ENCODE measurements at places on chromosomes 16 and 17.

DNA sequence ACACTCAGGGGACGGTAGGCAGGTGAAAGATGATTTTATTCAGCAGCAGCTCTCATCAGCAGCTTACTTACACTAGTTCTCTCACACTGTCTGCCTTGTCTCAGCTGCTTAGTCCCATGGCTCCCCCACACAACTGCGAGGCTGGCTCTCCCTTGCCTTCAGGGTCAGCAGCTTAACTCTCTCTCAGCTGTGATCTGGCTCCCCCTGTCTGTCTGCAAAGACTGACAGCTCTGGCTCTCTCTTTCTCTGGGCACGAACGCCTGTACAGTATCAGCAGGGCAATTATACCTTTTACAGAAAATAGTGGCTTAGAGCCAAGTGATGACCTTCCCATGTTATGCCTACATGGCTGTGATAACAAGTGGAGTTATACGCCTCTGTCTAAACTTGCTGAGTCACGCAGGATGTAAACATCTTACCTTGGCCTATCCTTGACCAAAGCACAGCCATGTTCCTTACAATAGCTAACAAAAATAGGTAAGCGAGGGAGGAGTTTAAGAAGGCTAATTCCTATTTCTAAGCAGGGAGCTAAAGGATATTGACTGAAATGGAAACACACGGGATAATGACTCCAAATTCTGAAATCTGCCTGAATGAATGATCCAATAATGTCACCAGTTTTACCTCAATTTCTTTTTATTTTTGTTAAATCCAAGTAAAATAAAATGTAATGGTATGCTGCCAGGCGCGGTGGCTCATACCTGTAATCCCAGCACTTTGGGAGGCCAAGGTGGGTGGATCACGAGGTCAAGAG, 1.1 kb upstream of the NDUFAB1 start:
- DNase-seq, result peak; percentile 18

- no peak for DNase-seq
Observed at GRCh38 chr17:79098282-79098867, 23.8 kb downstream of the ENGASE start.

DNA sequence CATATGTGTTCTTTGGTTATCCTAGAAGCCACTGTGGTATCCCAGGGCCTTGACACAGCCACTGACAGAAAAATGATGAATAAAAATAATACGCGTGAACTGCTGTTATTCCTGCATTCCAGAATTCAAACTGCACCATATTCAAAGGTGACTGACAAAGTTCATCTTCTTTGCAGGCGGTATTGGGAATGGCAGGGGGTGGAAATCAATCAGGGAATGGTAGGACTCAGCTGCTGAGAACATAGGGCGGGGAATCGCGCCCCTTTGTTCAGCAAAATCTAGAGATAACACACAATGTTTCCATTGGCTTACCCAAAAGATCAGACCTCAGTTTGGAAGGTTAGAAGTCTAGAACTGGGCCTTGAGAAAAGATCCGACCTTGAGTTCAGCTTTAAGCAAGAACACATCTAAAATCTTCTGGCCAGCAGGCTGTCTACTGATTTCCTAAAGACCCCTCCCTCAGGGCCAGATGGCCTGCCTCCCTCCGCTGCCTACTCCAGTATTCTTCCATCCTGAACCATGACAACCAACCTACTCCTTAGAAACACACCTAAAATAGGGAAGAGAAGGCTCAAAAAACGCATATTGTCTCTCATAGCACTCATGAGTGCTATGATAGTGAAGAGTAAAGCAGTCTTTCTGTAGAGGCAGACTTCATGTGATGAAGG, 34.1 kb downstream of the CDK5R1 start:
- DNase-seq, result no peak

GRCh38 chr17:4365628-4366326, 698 bp downstream of the UBE2G1 start:
- DNase-seq, result peak; percentile 64

DNA sequence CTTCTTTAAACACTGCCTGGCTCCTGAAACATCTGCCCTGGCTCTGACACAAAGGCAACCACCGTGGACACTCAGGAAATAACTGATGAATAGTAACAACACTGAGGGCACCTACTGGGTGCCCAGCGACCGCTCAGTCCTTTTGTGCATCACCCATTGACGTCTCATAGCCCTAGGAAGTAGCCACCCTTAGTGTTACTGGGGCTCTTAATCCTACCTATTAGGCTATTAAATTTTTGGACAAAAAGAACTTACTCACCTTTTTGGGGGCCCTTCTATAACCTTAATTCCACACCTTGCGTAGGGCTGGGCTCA, 11.7 kb downstream of the PPL start:
- DNase-seq, result no peak

DNA sequence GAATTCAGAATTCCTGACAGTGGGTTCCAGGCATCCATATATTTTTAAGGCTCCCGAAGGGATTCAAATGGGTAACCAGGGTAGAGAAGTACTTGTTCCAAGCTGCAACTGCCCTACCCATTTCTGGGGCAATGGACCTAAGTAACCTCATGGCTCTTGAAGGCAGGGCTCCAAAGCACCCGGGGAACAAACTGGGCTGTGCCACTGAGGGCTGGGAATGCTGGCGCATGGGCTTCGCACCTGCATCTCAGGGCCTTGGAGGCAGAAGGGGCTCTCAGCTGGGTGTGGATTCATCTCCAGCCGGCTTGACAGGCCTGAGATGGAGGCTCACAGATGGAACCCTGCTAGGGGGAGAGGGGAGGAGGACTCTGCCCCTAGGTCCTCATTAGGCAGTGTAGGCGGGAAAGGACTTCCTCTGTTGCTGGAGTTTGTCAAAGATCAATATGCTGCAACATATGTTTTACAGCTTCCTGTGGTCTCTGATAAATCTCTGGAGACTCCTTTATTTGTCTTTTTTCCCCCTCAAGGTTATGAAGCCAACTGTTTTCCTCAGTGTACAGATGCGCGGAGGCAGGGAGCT, 232.3 kb upstream of the NLRP1 start:
- DNase-seq, result no peak

GRCh38 chr16:50630394-50631020, 50.6 kb downstream of the SNX20 start:
- no peak for DNase-seq

DNA sequence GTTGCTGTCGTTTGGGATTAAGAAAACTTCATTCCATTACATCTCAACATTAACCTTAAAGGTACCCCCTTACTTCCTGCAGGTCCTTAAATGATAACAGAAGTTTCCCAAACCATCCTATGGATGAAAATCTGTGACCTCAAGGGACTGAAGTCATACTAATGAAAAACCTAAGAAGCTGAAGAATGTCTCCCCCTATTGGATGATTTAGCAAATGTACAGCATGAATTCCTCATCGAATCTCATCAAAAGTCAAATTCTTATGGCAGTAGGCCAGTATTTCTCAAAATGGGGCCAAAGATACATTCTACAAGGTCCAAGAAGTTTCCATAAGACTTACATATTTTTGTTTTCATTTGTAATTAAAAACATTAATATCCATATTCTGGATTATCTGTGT, 13.5 kb downstream of the SCO1 start:
- no peak for DNase-seq

DNA sequence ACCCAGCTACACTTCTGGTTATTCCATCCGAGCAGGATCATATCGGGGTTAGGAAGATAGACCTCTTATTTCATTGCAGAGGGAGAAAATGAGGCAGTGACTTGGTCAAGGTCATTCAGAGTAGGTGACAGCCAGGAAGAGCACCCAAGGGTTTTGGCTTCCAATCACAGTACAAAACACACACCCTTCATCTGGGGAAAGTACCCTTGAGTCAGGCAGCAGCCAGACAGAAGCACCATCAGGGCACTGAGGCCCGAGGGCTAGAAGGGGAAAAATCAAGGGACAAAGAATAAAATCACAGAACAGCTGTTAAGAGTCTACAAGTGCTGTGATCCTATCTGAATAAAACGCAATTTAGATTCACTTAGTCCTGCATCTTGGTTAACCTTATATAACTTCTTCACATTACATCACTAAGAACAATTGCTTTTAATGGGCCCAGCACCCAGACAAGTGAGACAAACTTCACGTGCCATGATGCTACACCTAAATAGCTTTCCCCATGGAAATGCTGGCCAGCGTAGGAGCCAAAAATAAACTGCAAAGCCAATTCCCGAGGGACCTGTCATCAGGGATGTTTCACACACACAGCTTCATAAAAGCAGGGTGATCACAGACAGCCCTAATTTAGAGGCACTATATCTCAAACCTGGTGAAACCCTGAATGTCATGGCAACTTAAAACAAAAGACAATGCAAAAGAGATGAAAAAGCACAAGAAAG, 4.9 kb downstream of the UBE2O start:
- DNase-seq, result no peak

DNA sequence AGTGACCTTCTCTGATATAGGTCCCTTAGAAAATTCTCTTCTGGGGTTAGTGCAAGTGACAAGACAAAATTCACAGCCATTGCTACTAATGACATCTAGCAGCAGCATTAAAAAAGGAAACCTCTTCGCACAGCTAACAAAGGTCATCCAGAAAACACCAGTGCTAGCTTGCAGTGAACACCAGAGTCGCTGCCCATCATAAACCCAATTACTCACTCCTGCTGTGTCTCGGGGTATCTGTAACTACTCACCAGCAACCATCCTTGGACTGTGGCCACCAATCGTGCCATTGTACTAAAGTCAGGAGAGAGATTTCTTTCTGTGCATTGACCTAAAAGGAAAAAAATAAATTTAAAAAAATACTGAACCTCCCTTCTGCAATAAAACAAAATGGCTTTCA, 1494.7 kb upstream of the CDH8 start:
- DNase-seq, result no peak

DNA sequence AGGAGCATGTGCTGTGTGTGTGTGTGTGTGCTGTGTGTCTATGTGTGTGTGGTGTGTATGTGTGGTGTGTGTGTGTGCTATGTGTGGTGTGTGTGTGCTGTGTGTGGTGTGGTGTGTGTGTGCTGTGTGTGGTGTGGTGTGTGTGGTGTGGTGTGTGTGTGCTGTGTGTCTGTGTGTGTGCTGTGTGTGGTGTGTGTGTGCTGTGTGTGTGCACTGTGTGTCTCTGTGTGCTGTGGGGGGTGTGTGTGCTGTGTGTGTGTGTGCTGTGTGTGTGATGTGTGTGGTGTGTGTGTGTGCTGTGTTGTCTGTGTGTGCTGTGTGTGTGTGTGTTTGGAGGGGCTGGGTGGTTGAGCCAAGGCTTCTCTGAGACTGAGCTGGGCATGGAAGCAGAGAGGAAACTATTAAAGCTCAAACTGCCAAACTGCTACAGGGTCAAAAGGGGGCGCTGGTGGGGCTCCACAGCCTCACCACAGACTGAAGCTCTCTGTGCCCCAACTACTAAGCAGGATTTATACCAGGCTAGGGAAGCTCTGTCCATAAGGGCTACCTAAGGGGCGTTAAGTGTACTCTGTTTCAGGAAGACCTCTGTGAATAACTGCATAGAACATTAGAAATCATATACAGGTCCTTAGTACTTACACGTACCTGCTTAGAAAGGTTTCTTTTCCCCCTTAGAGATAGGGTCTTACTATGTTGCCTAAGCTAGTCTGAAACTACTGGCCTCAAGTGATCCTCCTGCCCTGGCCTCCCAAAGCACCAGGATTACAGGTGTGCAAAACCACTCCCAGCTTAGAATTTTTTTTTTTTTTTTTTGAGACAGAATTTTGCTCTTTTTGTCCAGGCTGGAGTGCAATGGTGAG, 27.8 kb upstream of the GHDC start:
- peak; percentile 41 for DNase-seq

DNA sequence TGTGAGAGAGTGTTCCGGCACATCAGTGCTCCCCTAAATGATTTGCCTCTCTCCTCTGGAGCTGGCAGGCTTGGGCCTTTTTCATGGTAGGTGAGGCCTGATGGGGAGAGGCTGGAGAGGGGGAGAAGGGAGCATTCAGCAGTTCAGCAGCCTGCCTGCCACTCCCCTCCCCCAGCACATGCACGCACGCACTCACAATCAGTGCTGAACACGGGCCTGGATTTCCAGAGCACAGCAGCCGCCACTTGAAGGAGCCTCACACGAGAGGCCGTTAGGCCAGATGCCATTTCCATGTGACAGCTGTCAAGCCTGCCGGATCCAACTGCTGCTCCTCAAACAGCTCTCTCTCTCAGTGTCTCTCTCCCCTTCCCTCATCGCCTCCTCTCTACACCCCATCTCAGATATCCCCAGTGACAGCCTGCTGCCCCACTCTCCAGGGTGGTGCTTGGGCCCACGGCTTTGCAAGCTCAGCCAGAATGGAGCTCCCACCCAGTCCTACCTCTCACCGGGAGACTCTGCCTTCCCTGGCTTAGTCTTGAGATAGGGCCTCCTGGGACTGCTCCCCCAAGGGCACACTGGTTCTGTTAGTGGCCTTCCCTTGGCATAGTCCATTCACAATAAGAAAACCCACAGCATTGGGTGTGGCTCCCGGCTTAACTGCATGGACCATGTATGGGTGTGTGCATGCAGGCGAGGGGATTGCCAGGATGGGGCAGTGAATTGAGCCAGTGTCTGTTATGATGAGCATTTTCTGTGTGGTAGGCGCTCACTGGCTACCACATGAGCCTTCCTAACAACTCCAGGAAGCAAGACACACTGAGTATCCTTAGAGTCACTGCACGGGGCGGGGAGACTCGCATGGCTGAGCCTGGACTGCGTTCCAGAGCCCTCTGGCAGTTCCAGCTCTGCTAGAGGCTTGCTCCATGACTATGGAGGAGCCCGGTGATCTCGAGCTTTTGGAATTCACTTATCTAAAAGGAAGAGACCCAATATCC, 226.2 kb downstream of the CCDC182 start:
- DNase-seq, result peak; percentile 46

DNA sequence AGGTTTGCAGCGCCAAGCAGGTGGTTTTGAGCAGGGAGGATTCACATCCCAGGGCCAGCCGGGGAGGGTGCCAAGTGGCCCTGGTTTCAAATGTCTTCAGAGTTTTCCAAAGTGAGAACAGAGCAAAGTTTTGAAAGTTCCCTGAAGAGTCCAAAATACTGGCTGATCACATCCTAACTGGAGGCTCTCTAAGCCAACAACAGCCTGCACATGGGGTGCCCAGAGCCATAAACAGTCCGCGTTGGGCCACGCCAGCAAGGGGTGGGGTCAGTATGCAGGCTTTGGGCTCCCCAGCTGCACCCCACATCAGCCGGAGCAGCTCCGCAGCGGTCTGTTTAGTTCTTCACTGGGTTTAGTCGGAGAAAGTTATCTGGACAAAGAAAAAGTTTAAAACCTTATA, 150.9 kb downstream of the C16orf95 start:
- no peak for DNase-seq
